AG04450 (cell line): ENCODE measurements at places on chromosomes 7 and 10.

DNA sequence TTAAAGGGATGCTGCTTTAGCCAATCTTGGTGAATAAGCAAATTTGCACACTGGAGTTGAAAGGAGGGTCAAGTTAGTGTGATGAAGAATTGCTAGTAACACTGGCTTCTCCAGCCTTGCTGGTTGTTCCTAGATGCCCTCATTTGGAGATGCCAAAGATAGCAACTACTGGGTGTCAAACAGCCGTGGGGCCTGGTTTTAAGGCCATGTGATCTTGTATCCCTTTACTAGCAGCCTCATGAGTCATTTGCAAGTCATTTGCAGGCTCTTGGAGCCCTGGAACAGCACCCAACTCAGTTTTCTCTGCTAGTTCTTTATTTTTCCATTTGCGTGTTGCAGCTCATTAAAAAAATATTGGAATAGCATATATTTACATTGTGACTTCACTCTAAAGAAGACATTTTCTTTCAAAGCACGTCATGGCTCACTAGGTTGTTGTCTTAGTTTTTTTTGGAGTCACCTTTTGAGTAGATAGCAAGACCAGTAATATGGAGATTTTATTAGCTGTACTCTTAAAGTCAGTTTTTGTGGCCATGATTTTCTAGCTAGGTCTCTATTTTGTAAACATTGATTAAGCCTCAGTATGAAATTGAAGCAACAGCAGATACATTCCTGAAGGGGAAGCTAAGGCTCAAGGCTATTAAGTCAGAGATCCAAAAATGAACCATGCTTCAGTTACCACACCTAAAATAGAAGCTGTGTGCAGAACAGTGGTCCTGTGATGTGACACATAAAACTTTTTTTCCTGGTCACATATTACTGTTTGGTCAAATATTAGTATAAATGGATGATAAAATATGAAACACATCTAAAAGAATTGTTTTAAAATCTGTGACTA is 1.3 kb downstream of the LSMEM1 start:
- no peak for DNase-seq

GRCh38 chr7:138226001-138226476 is 149.8 kb downstream of the AKR1D1 start:
- no peak for DNase-seq

DNA sequence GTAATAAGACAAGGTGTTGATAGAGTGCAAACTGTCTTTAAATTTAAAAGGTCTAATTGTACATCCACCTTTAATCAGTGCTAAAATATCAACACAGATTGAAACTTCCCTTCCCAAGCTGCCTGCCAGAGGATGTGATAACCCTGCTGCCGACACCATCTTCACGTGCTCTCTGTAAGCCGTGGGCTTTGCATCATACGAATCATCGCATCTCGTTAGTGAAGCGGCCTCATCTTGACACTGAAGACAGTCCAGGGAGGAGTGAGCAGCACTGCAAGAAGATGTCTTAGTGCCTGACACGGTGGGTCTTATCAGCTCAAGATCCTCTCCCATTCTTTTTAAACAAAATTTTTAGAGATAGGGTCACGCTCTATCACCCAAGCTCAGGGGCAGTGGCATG is 518.8 kb downstream of the PTPRN2 start:
- no peak for DNase-seq

DNA sequence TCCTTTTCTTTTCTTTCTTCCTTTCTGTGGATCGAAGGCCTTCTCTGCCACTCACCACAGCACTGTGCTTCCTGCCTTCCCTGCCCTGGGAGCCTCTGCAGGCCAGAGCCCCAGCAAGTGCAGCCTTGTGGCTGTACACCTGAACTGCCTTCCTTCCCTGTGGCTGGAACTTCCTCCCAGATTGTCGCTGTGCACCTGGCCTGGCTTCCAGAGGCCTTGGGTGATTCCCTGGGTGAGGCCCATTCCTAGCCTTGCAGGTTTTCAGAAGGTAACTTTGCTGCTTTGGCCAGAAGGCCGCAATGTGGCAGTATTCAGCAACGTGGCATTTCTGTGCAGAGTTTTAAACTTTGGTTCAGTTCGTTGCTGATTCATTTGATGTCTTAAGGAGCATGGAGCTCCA is 50.1 kb upstream of the RASGEF1A start:
- no peak for DNase-seq

DNA sequence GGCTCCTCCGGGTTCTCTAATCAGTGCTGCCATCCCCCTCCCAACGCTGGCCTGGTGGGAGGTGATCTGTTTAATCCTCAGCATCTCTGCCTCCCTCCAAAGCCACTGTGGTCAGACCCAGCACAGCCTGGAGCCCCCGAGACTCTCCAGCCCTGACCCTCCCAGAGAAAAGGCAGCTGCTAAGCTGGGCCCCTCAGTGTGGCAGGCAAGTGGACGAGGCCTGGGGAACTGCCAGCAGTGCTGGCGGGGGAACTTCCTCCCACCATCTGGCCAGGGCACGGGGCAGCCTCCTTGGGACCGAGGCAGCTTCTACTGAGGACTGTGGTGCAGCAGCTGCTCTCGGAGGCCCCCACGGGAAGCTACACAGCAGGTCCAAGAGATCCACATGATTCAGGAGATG is 51.1 kb downstream of the DPYSL4 start:
- no peak for DNase-seq

DNA sequence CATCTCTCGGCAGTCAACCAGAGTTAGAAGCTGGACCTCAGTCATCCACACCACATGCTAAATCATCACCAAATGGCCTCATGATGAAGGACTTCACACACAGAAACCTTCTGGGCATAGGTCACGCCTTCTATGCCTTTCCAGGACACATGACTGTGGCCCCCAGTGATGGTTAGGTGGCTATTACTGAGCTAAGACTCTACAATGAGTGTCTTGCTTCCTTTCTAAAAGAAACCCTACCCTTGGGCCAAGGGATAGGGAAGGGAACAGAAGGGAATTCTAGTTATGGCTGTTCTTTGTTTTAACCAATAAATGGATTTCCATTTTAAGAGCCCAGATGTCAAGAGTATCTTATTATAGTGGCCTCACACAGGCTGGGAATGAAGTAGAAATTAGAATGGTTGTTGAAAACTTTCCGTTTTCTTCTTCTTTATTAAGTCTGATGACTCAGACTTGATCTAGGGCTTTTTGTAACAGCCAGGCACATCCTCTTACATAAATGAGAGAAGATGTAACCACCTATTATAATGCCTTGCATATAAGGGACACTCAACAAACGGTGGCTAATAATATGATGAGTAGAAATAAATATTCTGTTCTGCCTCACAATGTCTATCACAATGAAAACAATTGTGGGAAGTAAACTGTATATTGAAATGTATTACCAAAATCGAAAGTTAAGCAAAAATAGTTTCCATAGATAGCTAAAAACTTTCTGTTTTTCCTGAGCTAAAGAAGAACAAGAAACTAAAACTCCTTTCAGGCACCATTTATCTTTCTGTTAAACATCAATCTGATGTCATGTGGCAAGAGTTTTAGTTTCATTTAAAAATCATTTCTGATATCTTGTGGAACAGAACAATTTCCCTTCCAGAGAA is 62.5 kb upstream of the TOMM7 start:
- DNase-seq: no peak

- no peak for DNase-seq
Measured at GRCh38 chr7:66043681-66044497, 31.7 kb upstream of the ASL start.

DNA sequence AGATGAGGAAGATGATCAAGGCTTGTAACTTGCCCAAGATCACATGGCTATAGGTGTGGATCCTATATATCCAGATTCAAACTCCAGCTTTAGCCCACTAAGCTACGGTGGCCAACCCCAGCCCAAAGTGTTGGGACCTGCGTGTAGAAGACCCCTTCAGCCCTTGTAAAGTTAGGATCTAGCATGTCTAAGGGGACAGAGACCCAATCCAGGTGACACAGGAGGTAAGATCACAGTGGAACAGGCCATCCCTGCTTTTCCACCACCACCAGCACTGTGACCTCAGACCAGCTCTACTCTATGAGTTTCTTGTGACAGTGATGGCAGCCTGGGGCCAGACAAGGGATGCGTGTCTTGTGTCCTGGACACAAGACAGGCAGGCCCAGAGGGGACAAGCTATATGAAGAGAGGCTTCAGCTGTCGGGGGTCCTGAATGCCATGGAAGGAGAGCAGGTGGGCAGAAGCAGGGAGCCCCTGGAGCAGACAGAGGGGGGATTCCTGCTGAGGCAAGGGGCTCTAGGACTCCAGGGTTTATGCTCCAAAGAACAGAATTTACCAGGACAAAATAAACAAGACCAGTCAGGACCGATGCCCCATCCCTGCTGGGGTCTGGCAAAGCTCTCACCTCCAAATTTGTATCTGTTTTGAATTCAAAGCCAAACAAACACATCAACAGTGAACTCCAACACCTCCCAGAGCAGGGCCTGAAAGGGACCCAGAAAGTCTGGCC is 10.4 kb downstream of the GPRIN2 start:
- DNase-seq: no peak

GRCh38 chr10:91884536-91884935 is 24.8 kb downstream of the FGFBP3 start:
- no peak for DNase-seq

DNA sequence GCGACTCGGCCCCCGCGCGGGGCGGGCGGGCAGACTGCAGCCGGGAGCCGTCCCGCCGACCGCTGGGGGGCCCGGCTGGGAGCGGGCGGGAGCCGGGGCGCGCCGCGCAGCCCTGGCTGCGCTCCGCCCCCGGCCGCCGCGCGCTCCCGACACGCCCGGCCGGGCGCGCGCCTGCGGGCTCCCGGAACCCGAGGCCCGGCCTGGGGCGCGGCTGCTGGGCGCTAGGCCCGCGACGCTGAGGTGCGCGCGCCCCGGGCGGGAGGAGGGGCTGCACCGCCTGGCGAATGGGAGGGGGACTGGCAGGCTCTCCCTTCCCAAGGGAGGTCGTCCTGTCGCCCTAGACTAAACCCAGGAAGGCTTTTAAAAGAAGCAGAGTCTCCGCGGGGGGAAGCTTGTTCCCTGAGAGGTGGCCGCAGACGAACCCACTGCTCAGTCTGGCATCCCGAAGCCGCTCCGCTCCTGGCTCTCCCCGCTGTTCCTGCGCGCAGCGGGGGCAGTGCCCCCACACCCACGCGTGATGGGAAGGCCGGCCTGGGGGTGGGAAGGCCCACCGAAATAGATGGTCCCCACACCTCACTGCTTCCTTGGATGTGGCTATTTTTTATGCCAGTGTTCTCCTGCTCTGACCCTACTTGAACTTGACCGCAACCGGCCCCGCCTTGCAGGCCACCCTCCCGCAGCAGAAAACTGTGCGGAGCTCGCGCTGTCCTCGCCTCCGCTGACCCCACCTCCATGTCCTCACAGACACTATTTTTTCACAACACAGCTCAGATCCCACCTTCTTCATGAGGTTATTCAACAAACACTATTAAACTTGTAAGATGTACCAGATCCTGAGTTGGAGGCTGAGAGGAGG is at the start of gene VOPP1:
Gene VOPP1 (minus strand): TSS at position 125 of the 856 bp plus-strand sequence. CDS start 178 bp downstream, outside the sequence.
- no peak for DNase-seq

DNA sequence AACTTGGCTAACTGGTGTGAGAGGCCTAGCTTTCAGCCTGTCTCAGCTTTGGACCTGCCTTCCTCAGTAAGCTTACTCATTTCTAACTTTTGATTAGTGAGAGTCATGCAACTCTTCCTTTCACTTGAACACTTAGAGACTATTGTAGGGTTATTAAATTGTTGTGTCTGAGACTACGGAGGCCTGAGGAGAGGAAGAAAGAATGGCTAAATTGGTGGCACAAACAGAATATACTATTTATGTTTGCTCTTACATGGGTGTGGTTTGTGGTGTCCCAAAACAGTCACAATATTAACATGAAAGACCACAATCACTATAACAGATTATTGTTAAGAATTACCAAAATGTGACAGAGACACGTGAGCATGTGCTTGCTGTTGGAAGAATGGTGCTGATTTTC is 82.1 kb downstream of the TRIM24 start:
- no peak for DNase-seq

GRCh38 chr10:22704471-22704911 is 9.9 kb downstream of the PIP4K2A start:
- no peak for DNase-seq

GRCh38 chr10:8321990-8322389 is 267.5 kb downstream of the GATA3 start:
- DNase-seq: no peak

DNA sequence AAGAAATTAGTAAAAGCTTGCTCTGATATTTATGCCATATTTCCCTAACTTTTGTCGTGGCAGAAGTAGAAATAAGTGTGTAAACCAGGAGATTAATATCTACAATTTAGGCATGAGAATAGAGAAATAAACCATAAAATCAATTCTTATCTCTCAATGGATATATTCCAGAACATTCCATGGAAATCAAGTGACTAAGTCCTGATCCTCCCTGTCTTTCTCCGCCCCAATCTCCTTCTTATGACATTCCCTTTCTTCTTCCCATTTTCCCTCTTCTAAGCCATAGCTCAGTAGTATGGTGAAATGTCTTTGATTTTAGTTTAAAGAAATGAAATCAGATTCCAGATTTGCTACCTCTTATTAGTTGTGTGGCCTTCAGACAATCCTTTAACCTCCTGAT is 88.8 kb downstream of the TBXAS1 start:
- no peak for DNase-seq

DNA sequence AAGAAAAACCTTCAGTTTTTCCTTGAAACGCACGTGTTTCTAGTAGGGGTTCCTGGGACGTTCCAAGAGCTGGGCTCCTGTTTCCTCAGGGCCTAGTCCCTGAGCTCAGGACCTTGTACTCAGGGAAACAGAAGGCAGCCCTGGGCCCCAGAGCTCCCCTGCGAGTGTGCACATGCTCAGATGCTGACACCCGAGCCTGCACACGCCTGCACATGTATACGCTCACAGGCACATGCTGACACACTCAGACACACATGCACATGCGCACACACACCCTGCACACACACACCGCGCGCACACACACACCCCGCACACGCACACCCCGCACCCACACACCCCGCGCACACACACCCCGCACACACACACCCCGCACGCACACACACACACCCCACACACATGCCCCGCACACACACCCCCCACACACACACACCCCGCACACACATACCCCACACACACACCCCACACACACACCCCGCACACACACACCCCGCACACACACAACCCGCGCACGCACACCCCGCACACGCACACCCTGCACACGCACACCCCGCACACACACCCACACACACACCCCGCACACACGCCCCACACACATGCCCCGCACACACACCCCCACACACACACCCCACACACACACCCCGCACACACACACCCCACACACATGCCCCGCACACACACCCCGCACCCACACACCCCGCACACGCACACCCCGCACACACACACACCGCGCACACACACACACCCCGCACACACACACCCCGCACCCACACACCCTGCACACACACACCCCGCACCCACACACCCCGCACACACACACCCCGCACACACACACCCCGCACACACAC is 52.2 kb downstream of the CALML3 start:
- no peak for DNase-seq

DNA sequence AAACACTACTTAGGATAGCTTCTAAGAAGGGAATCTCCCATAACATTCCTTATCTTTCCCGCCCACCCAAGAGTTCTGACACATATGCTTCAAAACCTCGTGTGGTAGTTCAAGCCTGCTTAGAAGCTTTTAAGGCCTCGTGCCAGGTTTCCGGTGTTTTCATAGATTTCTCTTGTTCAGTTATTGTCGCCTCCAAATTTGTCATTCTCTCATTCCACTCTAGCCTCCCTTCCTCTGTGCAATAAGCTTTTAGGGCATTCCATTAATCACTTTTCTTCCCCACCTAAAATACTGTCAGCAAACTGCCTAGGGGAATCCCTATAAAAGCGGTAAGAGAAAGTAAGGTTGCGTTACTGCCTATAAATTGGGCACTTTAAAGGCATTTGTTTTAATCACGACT is 718 bp upstream of the BPGM start:
- no peak for DNase-seq

- DNase-seq: no peak
Measured at GRCh38 chr10:69383558-69383957, 33.2 kb downstream of the TACR2 start.
